ENCODE measurements at places on chromosomes 16 and 17. TPM values are rescaled to one million over a fixed set of nuclear protein-coding genes. Genes with fewer than 3 reads are reported as not detected.
A peak's percentile ranks its signal among the peaks of the same experiment; 100 is the strongest.

- no peak for DNase-seq
Measured at GRCh38 chr17:9020096-9020823, 1.1 kb upstream of the NTN1 start.

Gene JUP
- 160 TPM for total RNA-seq

DNA sequence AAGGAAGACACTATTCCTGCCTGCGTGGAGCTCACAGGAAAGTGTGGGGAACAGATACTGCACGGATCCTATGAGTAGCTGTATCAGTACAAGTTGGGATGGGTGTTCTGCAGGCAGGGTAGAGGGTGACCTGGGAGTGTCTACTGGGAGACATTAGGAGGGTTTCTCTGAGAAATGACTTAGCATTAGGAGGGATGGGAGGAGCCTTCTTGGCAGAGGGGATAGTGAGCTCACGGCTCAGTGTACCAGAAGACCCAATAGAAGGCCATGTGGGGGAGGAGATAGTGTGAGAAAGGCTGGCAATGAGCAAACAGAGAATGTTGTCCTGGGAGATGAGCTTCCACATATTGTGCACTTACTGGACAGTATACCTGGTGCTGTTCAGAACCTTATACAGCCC, 109.1 kb downstream of the MSI2 start:
- DNase-seq: no peak

Gene AIPL1
- not detected for total RNA-seq

- no peak for DNase-seq
Measured at GRCh38 chr17:11557727-11558452, 40.4 kb upstream of the DNAH9 start.

DNA sequence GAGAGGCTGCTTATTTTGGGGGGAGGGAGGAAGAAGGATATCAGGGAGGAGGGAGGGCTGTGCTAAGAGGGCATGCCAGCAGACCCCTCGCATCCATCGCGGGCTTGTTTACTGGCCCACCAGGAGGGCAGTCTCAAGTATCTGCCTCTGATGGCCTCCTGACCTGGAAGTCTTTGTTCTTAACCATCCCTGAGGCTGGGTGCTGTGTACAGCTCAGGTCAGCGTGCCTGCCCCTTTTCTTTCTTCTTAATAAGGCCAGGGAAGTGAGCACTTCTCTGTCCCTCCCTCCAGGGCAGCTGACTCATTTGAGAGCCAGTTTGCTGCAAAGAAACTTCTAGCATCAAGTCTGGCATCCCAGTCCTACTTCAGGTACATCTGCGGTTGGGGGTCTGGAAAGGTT, 157.0 kb downstream of the CCDC182 start:
- no peak for DNase-seq

DNA sequence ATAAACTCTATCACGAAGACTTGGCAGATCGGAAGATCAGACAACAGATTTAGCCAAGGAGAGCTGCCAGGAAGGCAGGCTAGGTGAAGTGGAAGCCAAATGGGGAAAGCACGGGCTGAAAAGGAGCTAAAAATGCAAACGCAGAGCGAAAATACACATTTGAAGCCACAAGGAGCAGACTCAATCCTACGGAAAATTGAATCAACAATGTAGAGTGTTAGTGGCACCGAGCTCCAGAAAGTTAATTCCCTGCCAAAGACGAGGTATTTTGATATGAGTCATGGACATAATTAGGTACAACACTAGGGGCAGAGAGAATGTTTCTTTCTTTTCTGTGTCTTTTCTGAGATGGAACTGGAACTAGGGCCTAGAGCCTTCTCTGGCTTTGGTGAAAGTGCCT, 20.7 kb downstream of the GSG1L start:
- no peak for DNase-seq

Gene CHST4
- not detected for total RNA-seq

Gene KRTAP4-9
- total RNA-seq: not detected

DNA sequence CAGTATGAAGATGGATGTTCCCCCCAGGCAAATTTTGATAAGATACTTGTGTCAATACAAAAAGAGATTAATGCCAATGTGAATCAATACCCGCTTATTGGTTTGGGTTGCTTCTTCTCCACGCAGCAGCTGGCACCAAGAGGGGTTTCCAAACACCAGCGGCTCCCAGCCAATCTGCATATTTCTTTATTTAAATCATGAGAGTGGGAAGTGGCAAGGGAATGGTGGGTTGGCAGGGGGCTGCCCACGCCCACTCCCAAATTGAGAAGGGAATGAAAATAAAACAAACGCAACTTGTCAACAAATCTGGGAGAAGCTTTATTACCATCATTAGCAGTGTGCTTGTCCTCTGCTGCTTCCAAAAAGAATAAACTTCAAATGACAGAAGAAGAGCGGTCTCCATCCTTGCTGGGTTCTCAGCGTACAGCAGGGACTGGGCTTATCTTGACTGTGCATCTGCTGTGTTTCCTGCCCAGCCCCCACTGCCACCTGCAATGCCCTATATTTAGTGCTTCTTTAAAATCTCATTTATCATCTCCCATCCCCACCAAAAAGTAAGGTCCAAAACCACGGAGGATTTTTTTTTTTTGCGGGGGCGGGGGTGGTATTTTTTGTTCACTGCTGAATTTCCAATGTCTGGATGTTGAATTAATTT, 34.9 kb upstream of the C16orf78 start:
- no peak for DNase-seq

DNA sequence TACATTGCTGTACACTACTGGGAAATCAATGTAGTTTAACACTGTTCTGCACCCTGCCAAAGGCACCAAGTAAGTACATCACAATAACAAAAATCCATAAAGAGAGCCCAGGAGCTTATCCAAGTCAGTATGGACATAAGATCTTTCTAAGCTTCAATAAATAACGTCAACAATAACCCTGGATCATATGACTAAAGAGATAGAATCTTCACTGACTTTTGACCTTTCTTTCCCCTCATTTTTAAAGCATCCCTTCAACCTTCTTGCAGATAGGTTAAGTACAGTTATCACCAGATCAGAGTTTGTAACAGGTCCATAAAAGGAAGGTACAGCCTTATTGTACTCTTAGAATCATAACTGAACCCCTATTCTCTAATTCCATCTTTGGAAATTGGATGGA, 2.3 kb downstream of the CEP20 start:
- DNase-seq: no peak

GRCh38 chr17:59421722-59422121, 90.3 kb downstream of the YPEL2 start:
- no peak for DNase-seq

GRCh38 chr17:5501685-5502084, 15.3 kb downstream of the MIS12 start:
- no peak for DNase-seq

DNA sequence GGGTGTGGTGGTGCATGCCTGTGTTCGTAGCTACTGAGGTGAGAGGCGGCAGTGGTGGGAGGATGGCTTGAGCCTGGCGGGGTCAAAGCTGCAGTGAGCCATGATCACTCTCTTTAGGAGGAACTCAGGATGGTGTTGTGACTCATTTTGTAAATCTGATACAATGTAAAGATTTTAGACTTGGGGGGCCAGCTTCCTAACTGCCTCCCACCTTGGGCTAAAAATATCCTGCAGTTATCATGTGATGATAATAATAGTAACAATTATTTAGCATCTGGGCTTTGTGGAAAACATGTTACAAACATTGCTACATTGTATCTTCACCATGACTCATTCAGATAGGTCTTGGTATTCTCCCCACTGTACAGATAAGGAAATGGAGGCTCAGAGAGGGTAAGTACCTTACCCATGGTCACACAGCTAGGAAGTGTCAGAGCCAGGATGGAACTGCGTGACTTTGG, 7.4 kb downstream of the CTNS start:
- no peak for DNase-seq

- no peak for DNase-seq
Measured at GRCh38 chr17:20074001-20074400, 64.8 kb downstream of the SPECC1 start.

Gene CTRB2
- not detected for total RNA-seq

DNA sequence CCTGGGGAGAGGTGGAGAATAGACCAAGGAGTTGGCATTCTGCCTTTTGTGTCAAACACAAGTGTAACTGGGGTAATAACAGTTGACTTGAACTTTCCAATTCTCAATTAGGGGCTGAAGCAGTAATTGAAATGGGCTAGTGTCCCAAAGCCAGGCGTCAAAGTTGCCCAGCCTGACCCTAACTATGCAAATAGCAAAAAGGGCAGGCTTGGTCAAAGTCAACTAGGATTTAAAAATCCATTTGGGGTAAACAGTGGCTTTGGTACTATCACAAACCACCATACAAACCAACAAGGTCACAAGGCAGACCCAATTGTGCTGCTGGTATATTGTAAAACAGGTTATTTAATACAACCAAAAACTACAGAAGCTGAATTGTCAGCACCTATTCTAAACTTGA, 18.0 kb downstream of the NFE2L1 start:
- no peak for DNase-seq

- DNase-seq: no peak
Measured at GRCh38 chr16:64950262-64950661, 171.6 kb downstream of the CDH11 start.

Gene FLYWCH1
- total RNA-seq: 35.7 TPM

Gene GP1BA
- 0.22 TPM for total RNA-seq

GRCh38 chr16:68825427-68825826, 17.9 kb upstream of the TANGO6 start:
- no peak for DNase-seq

- DNase-seq: peak; percentile 9
Measured at GRCh38 chr16:83965444-83966152, 2.4 kb upstream of the NECAB2 start.

Gene DOC2A
- total RNA-seq: 0.66 TPM

GRCh38 chr16:89365044-89365467, 125.3 kb downstream of the ANKRD11 start:
- DNase-seq: no peak

DNA sequence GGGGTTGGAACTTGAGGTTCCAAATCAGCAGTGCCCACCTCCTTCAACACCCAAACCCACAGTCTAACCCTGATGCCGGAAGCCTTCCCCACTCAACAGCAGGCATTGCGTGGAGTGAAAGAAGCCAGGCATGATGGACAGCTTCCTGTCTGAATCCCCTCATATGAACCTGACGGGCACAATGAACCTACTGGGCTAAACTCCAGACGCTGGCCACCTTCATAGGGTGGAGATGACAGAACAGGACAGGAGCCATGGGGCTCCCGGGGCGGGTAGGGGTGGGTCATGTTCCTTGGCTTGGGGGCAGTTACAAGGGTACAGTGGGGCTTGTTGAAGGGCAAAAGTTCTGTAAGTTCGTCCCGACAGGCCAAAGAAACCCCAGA, 460 bp upstream of the HSBP1 start:
- DNase-seq: no peak

Gene FA2H
- total RNA-seq: not detected

- peak; percentile 72 for DNase-seq
Measured at GRCh38 chr17:67528751-67529436, 151.8 kb downstream of the PITPNC1 start.
